ENCODE measurements at places on chromosomes 6 and 20.

DNA sequence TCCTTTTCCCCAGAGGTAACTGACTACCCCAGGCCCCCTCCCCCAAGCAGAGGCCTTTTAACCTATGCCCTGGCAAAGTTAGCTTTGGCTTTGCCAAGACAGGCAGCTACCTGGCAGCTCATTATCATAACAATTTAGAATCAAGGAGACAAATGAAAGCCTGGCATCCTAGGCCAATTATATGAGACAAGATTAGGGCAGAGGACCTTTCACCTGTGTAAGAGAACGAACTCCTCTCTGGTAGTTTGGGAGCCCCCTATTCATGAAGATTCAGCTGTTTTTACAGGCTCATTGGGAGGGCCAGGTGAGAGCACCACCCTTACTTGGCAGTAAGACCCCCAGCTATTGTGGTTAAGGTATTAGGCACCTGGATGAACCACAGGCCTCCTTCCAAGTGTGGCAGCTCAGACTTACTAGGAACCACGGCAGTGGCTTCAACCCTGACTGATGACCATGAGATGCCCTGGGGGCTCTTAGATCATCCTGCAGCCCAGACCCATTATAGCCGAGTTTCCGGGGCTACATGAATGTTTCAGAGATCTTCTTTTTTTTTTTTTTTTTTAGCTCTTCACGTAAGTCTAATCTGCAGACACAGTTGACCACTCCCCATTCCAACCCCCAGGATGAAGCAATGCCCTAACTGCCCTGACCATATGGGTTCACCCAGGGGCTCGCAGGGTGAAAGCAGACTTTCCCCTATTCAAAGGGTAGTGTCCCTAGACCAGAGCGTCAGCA, 56.2 kb downstream of the RAB44 start:
- no peak for DNase-seq

DNA sequence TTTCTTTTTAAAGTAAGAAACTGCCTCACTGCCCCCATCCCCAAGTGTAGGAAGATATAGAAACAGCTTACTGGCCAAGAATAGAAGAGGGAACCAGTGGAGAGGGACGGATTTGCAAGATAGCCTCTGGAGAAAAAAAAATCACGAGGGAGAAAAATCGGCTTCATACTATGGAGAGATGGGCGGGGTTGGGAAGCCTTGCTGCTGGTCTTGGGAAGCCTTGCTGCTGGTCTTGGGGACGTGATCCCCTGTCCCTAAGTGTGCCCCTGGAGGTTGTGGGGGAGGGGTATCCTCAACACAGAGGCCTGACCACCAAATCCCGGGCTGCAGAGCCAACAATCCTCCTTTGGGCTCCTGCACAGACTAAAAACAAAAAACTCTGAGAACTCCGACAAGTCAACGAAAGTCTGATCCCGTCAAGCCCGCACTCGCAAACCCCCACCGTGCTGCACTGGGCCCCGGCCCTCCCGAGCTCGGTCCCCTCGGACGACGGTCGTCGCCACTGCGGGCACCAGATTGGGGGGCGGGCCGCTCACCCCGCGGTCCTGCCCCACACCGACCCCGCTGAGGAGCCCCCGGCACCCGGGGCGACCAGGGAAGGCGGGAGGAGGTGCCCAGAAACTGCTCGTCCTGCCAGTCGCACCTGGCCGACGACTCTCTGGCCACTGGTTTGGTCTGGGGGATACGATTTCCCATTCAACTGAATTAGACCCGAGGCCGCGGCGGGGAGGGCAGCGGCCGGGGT, 750 bp downstream of the MAP7 start:
- no peak for DNase-seq

- DNase-seq = no peak
These were observed 71.3 kb upstream of the TOX2 start for GRCh38 chr20:43843096-43843964.

- DNase-seq = no peak
These were observed 4.5 kb upstream of the CD109 start for GRCh38 chr6:73691512-73691911.

DNA sequence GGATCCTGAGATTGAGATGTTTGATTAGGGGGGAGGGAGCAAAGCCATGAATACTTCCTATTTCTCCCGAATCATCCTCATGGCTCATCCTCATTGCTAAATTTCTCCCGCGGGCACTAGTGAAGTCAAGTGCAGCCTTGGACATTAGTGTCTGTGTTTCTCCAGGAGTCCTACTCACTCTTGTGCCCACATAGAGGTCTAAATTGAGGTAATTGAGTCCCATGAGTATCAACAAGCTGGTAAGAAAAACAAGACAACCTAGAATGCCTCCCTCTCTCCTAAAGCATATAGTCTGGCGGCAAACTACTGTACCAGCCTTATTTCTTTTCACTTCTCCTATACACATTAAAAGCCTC, 420 bp downstream of the CENPQ start:
- DNase-seq = no peak

DNA sequence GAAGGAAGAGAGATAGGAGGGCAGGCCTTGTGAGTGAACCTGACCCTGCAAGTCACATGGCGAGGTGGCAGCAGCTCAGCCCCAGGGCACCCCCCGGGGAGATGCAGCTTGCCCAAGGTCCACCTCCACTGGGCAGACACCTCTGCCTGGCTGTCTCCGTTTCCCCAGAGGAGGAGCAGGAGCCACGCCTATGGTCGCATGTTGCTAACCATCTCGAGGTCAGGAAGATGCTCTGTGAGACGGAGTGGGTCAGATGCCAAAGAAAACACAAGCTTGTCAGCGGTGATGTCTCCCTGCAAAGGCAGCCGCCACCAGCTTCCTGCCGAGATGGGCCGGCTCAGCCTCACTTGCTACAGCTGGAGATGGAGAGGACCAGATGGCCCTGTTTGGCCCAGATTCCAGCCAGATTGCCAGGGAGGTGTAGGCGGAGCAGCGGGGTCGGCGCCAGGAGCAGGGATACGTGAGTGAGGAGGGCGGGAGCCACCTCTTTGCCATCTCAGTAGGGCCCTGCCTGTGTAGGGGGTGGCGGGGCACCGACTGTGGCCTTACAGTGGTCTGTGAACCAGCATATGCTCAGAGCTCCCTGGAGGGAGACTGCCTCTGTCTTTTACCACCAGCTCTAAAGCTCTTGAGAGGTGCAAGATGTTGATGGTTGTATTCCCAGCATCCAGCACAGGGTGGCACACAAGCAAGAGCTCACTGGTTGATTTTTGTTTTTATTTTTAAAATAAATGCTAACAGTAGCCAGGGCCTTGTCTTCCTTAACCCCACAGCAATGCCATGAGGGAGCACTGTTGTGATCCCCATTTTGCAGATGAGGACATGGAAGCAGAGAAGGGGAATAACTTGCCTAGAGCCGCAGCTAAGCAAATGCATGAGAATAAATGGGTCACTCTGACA, 42.9 kb upstream of the FAM83D start:
- no peak for DNase-seq

DNA sequence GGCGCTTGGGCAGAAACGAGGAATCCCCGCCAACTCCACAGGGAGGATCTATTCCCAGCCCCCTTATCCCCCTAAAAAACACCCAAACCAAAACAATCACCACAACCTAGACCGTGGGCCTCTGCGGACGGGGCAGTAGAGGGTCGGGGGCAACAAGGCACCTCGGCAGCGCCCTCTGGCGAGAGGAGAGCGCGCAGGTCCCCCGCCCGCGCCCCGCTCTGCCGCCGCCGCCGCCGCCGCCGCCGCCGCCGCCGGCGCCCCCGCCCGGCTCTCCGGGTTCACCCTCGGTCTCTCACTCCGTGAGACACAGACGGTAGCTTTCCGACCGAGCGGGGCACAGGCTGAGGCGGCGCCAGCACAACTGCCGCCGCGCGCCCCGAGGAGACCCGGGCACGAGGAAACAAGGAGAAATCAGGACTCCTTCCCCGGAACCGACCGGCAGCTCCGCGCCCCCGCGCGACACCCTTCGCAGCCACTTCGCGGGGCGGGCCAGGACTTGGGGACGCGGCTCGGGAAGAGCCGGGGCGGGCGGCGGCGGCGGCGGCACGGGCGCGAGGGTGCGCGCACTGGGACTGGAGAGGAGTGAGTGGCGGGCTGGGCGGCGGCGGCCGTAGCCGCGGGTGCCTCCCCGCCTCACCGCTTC, at the start of gene SLC35F1:
SLC35F1 (plus strand) TSS at position 307 of the 643 bp plus-strand sequence.
- DNase-seq = peak; percentile 21

DNA sequence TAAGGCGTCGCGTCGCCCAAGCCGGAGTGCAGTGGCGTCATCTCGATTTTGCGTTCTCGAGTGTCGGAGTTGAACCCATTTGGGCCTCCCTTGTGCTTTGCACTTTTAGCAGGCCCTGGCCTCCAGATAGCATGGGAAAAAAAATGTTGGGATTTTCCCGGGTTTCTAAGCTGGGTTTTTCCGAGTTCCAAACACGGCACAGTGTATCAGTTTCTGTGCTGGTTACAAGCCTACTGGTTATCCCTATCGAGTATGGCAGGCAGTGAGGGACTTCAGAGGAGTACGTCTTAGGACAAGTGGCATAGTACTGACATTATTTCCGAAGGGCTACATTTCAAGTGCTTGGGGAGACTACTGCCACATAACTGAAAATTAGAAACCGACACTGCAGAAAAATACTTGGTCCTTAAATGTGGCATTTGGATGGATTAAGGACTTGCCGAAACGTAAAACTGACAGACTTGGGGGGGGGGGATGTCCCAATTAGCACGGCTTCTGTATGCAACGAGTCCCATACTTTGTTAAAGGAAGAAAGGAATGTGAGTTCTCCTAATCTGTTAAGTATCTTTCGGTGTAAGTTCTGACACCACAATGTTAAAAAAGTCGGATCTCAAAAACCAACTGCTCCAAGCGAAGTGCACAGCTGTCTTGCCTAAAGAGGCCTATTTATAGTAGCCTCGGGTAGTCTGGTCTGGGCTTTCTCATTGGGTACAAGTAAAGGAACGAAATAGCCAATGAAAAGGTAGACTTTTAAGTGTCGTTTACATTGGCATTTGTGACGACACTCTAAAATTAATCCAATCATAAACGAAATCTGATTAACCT, 70.2 kb downstream of the HFE start:
- peak; percentile 89 for DNase-seq

DNA sequence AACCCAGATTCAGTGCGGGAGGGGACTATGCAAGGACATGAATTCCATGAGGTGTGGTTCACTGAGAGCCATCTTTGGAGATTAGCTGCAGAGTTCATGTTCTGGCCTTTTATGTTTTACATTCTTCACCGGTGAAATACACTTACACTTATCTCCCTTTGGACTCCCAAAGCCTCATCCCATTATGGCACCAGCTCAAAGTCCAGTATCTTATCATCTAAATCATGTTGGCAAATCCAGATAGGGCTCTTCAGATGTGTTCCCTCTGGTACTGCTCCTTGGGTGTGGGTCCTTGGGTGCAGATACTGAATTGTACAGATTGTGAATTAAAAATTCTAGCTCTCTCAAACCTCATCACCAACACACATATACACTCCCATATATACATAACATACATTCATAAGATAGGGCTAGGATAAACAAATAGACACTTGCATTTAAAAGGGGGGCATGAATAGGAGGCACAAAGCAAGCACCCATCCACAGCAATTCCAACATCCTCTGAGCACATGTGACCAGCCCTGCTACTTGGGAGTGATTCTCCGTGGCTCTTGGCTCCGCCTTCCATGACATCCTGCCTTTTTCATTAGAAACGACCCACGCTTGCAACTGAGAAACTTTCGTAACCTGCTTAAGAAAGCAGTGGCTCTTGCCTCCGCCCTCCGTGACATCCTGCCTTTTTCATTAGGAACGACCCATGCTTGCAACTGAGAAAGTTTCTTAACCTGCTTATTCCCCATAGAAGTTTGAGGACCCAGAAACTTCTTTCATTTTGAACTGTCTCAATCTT, 53.6 kb upstream of the LRRC1 start:
- peak; percentile 49 for DNase-seq

- DNase-seq = no peak
These were observed 97.7 kb upstream of the VGLL2 start for GRCh38 chr6:117167520-117168271.

GRCh38 chr6:89027756-89028155, 52.8 kb upstream of the PNRC1 start:
- DNase-seq = no peak

- no peak for DNase-seq
These were observed 881 bp upstream of the MCM3 start for GRCh38 chr6:52285177-52286068.

DNA sequence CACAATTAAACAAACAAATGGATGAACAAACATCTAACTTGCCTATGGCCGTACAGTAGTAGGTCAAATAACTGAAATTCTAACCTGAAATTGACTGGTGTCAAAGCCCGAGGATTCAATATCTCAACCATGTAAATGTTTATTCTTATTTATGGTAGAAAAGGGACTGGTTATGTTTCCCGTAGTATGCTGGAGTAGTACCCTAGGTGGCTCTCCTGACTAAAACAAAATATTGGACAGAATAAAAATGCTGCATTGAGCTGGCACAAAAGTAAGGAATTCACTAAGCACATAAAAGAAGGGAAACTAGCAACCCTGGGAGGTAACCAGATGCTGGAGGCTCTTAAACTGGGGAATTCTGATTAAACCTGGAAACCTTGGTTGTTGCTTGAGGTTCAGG, 117.1 kb upstream of the PREP start:
- no peak for DNase-seq

DNA sequence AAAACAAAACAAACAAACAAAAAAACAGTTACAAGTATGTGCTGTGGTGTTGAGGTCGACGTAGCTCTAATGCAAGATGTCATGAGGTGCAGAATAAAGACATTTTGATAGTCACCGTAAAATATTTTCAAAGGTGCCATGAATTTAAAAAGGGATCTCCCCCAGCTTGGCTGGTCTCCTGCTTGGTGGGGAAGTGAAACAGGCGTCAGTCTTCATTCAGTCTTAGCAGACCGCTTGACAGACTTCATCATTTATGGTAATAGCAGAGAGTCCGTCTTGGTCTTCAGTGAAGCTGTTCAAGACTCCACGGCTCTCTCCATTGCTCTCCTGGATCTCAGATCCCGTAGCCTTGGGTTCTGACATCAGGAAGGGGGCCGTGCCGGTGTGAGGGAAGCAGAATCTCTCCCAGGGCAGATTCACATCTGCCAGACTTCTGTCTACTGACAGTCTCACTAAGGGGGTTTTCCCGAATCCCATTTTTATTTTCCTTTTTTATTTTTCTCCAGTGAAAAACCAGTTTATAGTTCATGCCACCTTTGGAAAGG, 1.6 kb downstream of the SLC24A3 start:
- no peak for DNase-seq

GRCh38 chr6:79797163-79797764, 150.1 kb downstream of the ELOVL4 start:
- DNase-seq = no peak

GRCh38 chr20:49704932-49705336, 8.7 kb downstream of the B4GALT5 start:
- no peak for DNase-seq

- no peak for DNase-seq
These were observed 1.8 kb downstream of the ZBTB9 start for GRCh38 chr6:33456156-33456555.

GRCh38 chr6:146429831-146430230, 113.8 kb upstream of the RAB32 start:
- DNase-seq = no peak

DNA sequence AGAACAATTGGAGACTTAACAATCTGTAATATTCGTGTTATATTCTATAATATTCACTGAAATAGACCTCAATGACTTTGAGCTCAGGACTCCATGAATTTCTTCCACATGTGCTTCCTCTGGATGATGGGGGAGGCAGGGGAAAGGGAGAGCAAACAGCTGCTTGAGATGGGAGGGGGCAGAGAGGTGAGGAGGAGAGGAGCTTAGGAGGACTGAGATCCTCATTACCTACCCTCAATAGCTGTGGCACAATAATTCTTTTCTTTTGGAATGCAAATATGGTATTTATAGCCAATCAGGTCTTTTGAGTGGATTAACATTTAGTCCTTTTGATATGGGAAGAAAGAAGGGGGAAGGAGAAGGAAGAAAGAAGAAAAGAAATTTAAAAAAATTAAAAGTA, 64.1 kb upstream of the ZNF217 start:
- DNase-seq = no peak

Data from activated CD4-positive, alpha-beta memory T cell treated with anti-CD3 and anti-CD28 coated beads, Interleukin-2, amount 10 ng/mL, durations not matched to agents 7 days and 5 days (primary cell).